ENCODE measurements at places on chromosomes 7 and 10.

GRCh38 chr10:93139059-93139655 lies 65.5 kb downstream of the CYP26A1 start:
- DNase-seq = no peak

GRCh38 chr10:108060246-108060645 lies 895.7 kb upstream of the SORCS1 start:
- DNase-seq = no peak

GRCh38 chr10:3067118-3067858 lies at the start of gene PFKP:
TSS of gene PFKP (plus strand) at chr10:3067548. CDS start at chr10:3067596, 48 bp downstream.
- no peak for DNase-seq

GRCh38 chr10:86106616-86107015 lies 260.0 kb downstream of the GRID1 start:
- DNase-seq = no peak

DNA sequence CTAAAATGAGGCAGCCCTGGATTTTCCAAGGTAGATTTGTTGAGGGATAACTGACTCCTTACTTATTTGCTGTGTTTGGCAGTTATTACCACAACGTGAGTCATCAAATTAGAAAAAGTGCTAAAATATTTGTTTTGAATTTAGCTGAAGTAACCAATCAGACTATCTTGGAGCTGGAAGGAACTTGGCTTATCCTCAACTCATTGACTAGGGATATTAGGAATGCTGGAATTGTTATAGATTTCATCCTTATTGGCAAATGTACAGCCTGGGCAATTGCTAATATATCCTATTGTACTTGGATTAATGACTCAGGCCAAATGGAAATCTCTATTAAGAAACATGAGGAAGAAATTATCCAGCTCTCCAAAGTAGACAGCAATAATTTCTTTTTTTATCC lies 1189.0 kb upstream of the LRRN3 start:
- DNase-seq = no peak

DNA sequence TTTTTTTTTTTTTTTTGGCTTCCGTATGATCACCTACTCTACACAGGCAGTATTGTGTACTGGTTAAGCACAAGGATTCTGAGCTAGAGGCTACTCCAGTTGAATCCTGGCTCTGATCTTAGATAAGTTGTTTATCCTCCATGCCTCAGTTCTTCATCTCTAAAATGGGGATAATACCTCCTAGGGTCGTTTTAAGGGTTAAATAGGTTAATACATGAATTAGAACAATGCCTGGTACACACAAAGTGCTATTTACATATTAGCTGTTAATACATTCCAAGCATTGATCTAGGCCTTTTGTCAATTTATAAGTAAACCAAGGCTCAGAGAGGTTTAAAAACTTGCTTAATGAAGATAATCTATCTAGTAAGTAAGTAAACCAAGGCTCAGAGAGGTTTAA lies 59.0 kb downstream of the ST7 start:
- no peak for DNase-seq

GRCh38 chr10:36254199-36254598 lies 612.1 kb upstream of the FZD8 start:
- no peak for DNase-seq

DNA sequence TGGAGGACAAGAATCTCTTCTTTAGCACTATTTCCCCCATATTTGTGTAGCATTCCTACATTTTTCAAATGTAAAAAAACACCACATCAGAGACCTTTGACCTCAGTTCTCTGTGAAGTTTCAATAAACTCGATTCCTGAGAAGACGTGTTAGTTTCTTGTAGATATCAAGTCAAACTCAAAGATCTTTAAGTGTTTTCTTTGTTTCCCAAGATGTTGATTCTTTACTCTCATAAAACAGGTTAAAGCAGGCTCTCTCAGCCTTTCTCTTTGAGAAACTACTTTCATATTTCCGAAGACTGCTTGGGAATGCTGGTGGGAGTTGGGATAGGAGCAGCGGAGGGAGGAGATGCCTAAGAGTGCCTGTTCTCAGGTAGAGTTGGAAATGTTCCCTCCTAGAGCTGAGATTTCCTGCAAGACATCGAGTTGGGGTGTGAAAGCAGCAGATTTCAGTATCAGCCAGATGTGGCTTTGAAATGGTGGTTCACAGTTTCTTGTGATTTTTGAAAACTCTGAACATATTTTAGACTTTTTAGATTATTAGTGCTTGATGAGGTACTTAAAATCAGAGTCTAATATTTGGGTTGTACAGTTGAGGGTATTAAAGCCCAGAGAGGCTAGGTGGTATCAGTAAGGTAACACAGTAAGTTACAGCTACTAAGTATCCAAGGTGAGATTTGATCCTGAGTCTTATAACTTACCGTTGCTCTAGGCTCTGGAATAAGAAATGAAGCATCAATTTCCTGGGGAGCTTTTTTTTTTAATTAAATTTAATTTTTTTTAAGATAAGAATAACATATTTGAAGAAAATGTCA lies 13.9 kb downstream of the ADK start:
- DNase-seq = no peak

DNA sequence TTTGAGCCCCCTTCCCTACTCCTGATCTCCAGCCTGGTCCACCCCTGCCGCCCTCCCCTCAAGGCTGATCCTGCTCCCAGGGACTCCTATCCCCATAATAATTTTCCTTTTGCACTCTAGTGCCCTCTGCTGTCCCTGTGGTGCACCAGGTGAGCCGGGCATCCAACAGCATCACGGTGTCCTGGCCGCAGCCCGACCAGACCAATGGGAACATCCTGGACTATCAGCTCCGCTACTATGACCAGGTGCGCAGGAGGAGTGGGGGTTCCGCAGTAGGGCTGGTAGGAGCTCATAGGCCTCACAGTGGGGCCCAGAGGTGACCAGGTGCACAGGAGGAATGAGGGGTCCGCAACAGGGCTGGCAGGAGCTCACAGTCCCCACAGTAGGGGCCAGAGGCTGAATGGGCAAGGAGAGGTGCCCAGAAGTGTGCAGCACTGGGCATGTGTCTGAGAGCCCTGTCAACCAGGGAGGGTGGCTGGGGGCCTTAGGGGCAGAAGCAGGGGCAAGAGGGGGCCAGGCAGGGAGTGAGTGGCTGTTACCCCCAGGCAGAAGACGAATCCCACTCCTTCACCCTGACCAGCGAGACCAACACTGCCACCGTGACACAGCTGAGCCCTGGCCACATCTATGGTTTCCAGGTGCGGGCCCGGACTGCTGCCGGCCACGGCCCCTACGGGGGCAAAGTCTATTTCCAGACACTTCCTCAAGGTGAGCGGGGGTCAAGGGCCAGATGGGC lies 11.7 kb downstream of the EPHB6 start:
- DNase-seq = no peak

- peak; percentile 76 for DNase-seq
These were observed 83.3 kb upstream of the MKLN1 start for GRCh38 chr7:131244259-131244852.

- no peak for DNase-seq
These were observed 33.5 kb upstream of the TARP start for GRCh38 chr7:38306914-38307313.

DNA sequence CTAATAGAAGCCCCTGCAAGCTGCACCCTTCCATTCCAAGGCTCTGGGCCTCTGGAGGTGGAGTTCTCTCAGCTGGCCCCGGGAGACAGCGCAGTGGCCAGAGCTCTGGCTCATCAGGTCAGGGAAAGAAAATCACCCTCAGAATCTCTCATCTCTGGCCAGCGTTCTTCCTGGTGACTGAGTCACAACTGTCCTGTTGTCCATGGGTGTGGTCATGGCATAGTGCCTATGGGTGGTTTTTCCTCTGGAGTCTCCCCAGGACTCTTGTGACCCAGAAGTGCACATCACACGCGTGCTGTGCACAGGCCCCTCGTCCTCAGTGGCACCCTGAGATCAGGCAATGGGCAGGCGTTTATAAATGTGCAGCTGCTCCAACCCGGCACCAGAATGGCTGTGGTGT lies 27.4 kb upstream of the FXYD4 start:
- no peak for DNase-seq

DNA sequence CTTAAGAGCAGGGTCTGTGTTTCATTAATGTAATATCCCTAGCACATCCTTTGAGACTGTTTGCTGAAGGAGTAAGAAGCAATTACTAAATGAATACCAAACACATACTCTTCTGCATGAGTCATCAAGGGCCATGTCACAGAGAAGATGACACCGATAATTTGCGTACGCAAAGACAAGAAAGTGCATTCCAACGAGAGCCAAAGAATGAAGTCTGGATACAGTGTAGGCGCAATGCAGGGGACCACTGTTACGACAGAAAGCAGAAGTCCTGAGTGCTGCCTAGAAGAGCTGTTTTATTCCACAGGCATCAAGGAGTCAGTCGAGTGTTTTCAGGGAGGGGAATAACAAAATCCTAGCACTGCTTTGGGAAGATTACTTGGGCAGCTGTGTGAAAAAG lies 62.7 kb downstream of the VPS41 start:
- DNase-seq = no peak

GRCh38 chr7:144050093-144050492 lies 1.3 kb downstream of the OR2A5 start:
- DNase-seq = no peak

- no peak for DNase-seq
These were observed 980 bp downstream of the ADAM8 start for GRCh38 chr10:133275684-133276092.

DNA sequence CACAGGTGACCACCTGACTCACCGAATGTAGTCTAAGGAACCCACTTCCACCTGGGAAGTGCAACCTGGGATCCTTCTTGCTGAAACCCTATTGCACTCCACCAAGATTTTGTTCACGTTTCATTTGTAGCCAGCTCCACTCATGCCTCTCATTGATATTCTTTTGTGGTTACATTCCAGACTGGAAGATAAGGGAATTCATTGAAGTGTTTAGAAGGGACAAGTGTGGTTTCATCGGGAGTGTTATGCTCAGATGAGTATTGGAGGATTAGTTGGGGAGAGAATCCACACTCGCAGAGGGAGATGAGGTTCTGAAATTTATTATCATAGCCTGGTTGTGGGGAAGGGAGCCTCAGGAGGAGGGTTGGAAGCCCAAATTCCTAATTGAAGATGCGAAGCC lies 320.4 kb downstream of the KCNMA1 start:
- DNase-seq = no peak

GRCh38 chr7:151252961-151253711 lies 4.6 kb upstream of the SMARCD3 start:
- no peak for DNase-seq

DNA sequence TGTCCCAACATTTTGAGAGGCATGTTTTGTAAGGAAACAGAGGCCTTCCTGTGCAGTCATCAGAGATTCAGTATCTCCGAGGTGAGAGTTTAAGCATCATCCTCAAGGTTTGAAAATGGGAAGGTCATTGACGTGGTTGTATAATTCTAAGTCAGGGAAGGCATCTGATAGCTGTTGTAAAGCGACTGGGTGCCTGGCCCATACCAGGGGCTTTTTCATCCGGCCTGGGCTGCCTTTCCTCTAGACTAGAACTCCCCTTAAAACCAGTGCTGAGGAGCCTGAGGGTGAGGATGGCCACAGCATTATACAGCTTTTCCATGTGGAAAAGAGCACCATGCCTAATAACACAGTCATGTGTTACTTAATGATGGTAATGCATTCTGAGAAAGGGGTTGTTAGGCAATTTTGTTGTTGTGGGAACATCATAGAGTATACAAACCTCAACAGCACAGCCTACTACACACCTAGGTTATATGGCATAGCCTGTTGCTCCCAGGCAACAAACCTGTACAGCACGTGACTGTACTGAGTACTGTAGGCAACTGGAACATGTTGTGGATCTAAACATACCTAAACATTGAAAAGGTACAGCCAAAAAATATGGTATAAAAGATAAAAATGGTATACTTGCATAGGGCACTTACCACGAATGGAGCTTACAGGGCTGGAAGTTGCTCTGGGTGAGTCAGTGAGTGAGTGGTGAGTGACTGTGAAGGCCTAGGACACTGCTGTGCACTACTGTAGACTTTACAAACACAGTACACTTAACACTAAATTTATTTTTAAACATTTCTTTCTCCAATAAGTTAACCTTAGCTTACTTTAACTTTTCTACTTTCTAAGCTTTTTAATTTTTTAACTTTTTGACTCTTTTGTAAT lies 13.5 kb upstream of the CACUL1 start:
- DNase-seq = no peak

GRCh38 chr10:91251430-91252056 lies 31.1 kb downstream of the PCGF5 start:
- peak; percentile 25 for DNase-seq

GRCh38 chr7:25812086-25812850 lies 339.7 kb upstream of the NFE2L3 start:
- no peak for DNase-seq

DNA sequence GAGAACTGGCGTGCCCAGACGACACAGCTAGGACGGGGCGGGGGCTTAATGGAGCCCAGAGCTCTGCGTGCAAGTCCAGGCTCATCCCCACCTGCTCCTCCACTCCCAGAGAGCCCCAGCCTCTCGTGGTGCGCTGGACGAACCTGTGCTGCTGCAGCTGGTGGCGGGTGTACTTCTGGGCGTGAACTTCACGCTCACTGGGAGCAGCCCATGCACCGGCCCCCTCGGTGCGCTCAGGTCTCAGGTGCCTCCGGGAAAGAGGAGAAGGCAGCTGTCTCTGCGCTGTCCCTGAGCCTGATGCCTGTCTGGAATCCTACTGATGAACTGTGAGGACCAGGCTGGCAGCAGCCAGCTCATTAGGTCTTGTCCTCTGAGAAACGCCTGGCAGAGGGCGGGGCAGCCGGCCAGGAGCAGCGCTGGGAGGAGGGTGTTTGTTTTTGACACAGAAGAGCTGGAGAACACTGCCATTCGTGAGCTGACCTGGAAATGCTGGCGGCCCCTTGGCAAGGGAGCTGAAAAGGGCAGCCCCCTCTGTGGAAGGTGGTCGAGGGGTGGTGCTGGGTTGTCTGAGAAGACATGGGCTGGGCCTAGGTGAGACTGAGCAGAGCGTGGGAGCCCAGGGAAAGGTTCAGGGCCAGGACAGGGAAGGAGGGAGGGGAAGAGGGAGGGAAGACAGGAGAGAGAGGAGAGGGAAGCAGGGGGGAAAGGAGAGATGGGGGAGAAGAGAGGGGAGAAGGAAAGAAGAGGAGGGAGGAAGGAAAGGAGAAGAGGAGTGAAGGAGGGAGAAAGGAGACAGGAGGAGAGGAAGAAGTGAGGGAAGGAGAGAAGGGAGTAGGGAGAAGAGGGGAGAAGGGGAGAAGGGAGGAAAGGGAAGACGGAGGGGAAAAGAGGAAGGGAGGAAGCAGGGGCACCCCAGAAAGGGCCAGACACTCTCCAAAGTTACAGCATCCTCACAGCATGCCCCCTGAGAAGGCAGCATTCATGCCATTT lies 53.5 kb upstream of the TNS3 start:
- no peak for DNase-seq

GRCh38 chr7:151891182-151891581 lies 14.3 kb upstream of the PRKAG2 start:
- DNase-seq = no peak

- no peak for DNase-seq
These were observed 3.2 kb upstream of the ZNF248 start for GRCh38 chr10:37860494-37861190.

Data from HFF-Myc (cell line).